ENCODE measurements at places on chromosomes 2 and 18.

DNA sequence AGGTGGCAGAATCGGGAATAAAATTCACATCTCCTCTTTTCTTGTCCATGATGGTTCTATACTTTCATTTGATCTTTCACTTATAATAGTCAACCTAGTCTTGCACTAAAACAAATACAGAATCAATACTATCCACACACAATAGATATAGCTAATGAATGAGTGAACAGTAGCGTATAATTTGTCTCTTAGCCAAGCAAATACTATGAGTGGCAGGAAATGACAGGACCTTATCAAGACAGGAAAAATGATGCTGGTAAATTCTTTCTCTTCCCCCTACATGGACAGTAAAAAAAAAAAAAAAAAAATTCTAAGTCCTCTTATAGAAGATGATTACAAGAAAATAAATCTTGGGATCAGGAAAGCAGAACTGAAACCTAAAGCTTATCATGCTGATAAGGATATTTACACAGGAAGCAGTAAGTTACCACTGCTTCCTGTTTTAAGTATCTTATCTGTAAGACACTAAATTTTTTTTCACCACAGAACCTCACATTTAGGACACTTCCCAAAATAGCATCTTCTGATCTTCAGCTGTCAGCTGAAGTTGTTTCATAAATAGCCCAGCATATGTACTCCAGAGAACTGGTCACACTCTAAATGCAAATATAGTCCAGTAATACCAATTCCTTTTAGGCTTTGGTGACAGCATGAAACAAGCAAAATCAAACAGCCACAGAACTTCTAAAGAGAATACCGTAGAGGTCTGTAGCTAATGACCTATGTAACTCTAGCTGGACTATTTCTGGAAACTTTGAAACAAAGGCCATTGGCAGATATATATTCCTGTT, 27.0 kb downstream of the IRS1 start:
- peak; percentile 15 for DNase-seq

DNA sequence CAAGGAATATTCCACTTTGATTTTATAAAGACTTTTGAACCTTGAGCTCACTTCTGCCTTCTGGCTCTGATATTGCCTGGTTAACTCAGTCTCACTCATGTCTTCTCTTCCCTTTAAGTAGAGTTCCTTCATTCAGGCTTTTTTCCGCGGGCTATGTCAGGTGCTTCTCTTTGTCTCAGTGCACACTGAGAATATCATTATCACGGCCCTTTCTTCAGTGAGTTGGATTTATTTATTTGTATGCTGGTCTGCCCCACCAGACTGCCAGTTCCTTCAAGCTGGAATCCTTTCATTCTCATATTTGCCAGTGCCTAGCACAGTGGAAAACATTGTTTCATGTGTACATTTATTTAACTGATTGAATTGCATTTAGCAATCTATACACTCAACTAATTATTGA, 136.5 kb downstream of the DOK6 start:
- DNase-seq, result no peak

GRCh38 chr2:1134629-1135028, 184.0 kb downstream of the SNTG2 start:
- no peak for DNase-seq

GRCh38 chr2:226797289-226797988, 2.2 kb downstream of the IRS1 start:
- no peak for DNase-seq

DNA sequence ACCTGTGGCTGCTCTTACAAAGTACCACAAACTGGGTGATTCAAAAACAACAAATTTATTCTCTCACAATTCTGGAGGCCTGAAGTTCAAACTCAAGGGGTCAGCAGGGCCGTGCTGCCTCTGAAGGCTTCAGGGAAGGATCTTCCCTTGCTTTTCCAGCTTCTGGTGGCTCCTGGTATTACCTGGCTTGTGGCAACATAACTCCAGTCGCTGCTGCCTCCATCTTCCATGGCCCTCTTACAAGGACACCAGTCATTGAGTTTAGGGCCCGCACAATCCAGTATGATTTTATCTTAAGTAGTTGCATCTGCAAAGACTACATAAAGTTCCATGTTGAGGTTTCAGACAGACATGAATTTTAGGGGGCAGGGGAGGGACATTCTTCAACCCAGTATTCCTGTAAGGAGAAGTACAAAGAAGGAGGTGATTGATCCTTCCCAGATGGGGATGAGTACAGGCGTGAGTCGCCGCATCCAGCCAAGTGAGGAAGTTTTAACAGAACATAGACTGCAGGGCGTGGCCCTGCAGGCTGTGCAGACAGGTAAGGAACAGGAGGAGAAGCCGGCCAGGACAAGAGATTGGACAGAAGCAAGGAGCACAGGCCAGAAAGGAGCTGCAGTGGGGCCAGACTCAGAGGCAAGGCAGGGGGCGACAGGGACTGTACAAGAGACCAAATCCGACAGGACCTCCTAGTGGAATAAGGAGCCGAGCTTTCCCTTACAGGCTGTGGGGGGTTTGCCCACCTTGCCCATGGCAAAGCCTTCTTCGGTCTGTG, 44.4 kb upstream of the BZW1 start:
- no peak for DNase-seq

- DNase-seq, result no peak
These were observed 28.8 kb upstream of the SLC3A1 start for GRCh38 chr2:44246436-44246835.

DNA sequence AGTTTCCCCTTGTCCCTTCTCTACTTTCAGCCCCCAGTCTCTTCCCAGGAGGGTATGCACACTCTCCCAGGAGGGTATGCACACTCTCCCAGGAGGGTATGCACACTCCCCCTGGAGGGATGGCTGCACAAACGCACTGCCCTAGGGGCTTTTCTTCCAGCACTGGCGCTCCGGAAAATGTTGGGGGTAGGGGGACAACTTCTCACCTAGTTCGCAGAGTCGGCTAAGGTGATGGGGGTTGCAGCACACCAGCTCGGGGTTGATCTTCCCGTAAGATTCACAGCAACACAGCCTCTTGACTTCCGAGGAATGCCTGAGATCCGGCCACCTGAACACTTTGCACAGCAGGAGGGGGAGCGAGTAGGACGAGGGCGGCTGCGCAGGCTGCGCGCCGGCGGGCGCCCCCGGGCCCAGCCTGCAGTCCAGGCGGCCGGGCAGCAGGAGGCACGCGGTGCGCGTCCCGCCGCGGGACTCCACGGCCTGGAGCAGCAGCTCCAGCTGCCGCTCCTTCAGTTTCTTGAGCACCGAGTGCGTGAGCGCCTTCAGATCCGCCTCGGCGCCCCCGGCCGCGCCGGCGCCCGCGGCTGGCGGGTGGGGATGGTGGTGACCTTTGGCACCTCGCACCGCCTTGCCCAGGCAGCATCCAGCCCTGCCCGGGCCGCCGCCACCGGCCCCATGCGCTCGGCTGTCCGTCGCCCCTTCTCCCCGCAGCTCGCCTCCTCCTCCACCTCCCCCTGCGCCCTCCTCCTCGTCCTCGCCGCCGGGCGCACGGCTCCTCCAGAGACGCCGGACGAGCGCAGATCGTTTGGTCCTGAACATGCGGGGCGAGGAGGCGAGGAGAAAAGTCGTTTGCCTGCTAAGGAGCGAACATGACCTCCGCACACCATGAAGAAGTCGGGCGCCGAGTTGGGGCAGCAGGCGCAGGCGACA, 894 bp downstream of the SMAD7 start:
- DNase-seq, result no peak

- no peak for DNase-seq
These were observed 19.1 kb upstream of the TXNDC2 start for GRCh38 chr18:9866627-9867026.
